Bronchial epithelial cell (primary cell): ENCODE measurements at places on chromosomes 1 and 21.
A peak's percentile ranks its signal among the peaks of the same experiment; 100 is the strongest.

DNA sequence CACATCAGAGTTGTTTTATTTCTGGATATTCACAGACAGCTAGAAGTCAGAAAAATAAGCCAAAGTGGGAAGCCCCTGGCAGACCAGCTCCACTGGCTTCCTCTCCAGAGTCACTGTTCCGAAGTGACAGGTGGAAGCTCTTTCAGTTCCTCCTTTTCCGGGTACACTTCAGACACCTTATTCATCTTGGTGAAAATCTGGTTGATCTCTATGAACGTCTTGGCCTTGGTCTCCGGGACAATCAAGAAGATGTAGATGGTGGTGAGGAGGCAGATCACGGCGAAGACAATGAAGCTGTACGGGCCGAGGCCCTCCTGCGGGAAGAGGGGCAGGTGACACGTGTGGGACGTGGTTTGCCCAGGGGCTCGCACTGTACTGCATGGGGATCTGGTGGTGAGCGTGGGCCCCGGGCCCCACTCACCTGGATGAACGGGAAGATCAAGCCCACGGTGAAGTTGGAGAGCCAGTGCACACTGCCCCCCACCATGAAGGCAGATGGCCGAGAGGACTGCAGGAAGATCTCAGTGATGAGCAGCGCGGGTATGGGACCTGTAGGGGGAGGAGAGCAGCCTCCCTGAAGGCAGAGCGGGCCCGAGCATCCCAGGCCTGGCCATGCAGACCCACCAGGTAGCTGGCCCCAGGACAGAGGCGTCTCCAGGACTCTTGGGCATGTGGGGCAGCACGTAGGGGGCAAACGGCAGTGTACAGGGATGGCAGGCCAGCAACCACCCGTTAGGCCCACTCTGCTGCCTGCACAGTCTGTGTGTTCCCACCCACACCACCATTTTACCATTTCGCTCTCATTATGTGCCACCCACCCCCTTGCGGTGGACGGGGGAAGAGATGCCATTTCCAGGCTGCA, 11.5 kb upstream of the SLC2A7 start:
- no peak for DNase-seq

- DNase-seq: no peak
Measured at GRCh38 chr1:54439550-54440223, 33.5 kb upstream of the SSBP3 start.

DNA sequence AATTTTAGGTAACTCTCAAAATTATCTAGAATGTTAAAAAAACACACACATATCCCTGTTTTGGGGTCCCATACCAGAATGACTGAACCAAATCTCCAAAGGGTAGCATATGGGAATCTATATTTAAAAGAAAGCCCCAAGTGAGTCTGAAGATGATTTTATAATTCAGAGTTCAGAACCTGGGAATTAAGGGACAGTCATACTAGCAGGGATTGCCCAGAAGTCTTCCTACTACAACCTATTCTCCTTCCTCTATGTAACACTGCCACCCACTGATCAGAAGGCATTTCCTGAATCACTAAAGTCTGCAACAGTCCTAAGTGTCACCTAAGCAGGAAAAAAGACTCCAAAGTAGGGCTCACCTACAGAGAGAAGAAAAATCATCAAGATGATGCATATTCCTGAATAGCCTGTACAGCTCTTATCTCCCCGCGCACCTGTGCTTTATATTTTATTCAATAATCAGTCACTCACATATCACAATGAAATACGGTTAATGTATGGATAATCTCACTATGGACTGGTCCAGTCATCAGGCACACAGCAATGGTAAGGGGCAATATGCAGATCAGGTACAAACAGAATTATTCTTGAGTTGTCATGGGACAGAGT, 4.9 kb downstream of the RGS1 start:
- peak; percentile 67 for DNase-seq

GRCh38 chr1:231702804-231703203, 76.2 kb downstream of the DISC1 start:
- DNase-seq: peak; percentile 60

DNA sequence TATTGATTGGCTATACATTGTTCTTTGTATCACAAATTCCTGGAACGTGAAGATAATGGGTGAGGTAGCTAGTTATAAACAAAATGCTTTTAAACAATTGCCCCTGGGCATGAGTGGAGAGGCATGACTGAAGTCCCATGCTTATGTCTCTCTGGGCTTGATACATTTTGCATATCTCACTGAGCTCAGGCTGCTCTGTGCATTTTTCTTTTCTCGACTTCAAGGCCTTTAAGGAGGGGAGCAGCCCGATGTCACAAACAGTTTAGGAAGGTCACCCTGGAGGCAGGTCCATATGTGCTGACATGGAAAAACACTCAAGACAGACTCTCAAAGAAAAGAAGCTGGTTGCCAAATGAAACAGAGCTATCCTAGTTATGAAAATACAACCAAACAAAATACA, 80.1 kb upstream of the PUM1 start:
- DNase-seq: no peak

GRCh38 chr1:229377429-229377828, 34.6 kb upstream of the CCSAP start:
- DNase-seq: no peak

DNA sequence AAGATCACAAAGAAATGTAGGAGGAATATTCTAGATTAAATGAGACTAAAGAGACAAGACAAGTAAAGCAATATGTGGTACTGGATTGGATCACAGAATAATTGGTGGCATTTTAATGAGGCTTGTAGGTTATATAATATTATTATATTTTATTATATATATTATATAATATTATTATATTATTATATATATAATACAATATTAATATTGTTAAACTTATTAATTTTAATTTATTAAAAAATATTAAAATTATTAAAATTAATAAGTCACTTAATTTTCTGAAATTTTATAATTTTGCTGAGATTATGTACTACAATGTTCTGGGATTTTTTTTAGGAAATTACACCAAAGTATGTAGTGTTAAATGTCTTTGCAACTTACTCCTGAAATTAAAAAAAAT, 311.9 kb downstream of the COL11A1 start:
- DNase-seq: no peak

- DNase-seq: peak; percentile 65
Measured at GRCh38 chr1:218499011-218499691, 154.0 kb downstream of the TGFB2 start.

GRCh38 chr1:150562446-150563339, 13.5 kb downstream of the ADAMTSL4 start:
- no peak for DNase-seq

GRCh38 chr1:84379138-84379916, 19.0 kb upstream of the DNASE2B start:
- DNase-seq: peak; percentile 79

DNA sequence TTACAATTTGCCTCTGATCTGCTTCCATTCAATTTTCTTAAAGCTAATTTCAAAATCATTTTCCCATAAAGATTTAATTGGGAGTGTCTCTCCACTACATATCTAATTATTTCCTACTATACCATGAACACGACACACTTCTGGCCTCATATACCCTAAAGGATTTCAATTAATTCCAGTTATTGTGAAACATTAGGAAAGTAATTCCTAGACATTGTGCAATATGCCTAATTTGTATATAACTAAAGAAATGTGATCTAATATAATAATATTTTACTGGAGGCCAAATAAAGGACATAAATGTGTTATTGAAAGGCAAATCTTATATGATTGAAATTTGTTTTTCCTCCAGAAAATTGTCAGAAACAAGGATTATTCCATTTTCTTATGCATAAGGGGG, 727.2 kb upstream of the ADGRL2 start:
- DNase-seq: peak; percentile 3

DNA sequence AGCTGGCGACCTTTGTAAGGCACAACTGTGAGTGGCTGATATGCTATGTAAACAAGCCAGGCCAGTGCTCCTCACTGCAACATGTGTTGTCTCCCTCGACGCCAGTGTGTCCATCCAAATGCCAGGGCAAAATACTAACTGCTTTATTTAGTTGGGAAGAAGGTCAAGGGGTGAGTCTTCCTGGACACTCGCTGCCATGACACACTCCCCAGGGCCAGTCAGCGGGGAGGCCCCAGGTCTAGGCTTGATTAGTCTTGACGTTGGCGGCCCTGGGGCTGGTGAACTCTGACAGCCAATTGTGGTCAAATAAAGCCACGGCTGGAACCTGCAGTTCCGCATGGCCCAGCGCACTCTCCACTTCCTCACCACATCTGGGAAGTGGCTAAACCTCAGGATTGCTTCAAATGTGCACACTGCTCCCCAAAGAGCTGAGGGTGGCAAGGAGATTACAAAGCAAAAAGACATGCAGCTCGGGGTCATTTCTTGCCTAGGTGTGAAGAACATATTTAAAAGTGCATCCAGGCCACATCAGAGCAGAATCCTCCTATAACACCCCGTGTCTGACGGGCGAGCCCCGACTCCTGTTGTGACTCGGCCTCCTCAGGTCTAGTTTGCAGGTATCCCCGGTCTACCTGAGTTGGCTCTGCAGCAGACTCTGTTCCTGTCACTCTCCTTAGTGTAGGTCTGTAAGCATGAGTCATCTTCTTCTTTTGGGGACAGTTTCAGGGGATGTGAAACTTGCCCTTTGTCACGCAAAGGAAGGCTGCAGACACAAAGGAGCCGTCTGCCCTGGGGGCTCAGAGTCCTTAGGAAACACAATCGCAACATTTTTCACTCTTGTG, 183.5 kb downstream of the RUNX1 start:
- DNase-seq: no peak

DNA sequence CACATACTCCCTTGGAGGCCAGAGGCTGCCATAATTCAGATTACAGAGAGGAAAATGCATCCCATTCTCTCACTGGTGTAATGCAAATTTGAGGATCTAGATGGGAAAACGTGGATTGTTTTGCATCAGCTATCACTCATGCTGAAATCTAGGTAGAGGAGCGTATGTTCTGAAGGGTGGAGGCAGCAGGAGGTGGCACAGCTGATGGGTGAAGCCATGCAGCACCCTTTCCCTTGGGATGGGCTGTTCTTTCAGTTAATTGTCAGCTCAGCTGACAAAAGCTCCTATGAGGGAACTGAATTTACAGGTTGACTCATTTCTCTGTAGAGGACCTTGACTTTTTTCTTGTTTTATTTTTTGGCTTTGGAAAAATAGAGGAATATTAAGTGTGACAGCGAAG, 41.8 kb downstream of the CAMTA1 start:
- DNase-seq: no peak

DNA sequence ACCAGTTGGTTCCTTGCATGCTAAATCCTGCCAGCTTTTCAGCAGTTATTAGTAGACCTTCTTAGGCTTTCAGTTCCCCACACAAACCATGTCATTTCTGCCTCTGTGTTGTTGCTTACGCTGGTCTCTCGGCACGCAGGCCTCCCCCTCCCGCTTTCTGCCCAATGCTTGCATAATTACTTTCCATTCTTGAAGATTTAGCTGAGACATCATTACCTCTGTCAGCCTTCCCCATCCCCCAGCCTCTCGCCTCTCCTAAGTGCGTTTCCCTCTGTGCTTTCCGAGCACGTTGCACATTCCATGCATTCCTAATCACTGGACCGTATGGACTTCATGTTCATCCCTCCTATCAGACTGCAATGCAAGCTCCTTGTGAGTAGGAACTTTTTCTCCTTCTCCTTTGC, 26.8 kb downstream of the TSHB start:
- peak; percentile 10 for DNase-seq

GRCh38 chr1:57175506-57175905, 209.7 kb upstream of the C8B start:
- DNase-seq: no peak

GRCh38 chr1:158200527-158200926, 19.8 kb downstream of the CD1D start:
- DNase-seq: no peak
